ENCODE measurements at places on chromosomes 5 and 9.

- DNase-seq, result no peak
These were observed 46.8 kb downstream of the ITGA2 start for GRCh38 chr5:53035868-53036381.

DNA sequence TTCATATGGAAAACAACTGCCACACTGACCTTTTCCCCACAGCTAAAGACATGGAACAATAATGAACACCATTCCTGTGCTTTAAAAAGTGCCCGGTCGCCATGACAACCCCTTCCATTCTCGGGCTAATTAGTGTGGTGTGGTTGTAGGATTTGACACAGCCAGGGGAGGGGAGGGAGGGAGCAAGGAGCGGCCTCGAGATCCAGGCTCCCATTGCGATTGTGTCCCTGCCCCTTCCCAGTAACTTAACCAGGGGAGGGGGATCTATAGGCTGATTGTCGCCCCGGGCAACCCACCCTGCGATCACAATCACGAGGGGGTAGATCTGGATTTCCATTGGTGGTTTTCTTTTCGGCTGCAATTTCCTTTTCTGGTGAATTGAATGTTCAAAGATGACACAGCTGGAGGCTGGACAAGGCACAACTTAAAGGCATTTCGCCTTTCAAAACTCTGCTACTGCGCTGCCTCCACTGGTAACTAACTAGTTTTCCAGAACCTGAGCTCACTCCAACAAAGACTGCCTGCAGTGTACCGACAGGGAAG, 96.7 kb upstream of the RETREG1 start:
- DNase-seq, result no peak

GRCh38 chr9:108166519-108166918, 677.0 kb upstream of the KLF4 start:
- peak; percentile 45 for DNase-seq

- DNase-seq, result no peak
These were observed 55.8 kb upstream of the ABL1 start for GRCh38 chr9:130779153-130779855.

GRCh38 chr5:39523821-39524220, 99.0 kb upstream of the DAB2 start:
- no peak for DNase-seq

- no peak for DNase-seq
These were observed 603.7 kb downstream of the RAB3C start for GRCh38 chr5:59186623-59187022.

DNA sequence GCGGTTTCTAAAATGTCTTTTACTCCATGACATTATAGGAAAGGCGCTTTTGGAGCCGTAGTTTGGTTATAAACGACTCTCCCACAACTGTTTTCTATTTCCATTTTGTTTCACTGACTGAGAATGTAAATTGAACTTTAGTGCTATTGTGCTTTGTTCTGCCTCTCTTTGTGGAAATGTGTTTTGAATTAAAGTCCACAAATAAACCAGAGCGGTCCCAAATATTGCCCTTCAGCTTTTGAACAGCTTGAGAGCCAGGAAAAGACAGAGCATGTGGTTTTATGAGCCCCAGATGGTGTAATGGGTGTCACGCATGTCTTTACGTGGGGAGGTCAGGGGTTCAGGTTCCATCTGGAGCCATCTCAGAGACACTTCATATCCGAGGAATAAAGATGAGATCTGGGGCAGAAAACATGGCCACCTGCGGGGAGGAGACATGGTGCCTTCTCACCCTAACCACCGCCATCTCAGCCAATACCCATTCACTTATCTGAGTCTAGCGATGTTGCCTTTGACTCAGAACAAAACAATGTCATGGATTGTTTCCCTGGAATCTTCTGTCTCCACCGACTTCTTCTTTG, 42.5 kb upstream of the ROR2 start:
- DNase-seq, result no peak

GRCh38 chr5:79621056-79621455, 8.8 kb downstream of the TENT2 start:
- no peak for DNase-seq

GRCh38 chr5:10262995-10263394, 12.9 kb downstream of the CCT5 start:
- no peak for DNase-seq

DNA sequence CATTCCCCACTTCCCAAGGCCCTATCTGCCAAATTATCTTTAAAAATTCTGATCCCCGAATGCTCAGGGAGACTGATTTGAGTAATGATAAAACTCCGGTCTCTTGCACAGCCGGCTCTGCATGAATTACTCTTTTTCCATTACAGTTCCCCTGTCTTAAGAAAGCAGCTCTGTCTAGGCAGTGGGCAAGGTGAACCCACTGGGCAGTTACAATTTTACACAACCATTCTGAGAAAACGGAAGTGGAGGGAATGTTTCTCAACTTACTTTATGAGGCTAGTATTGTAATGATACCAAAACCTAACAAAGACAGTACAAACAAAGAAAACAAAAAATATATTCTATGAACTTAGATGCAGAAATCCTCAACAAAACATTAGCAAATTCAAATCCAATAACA, 100.0 kb downstream of the MCTP1 start:
- DNase-seq, result no peak

GRCh38 chr9:37987467-37987981, 81.5 kb downstream of the SHB start:
- DNase-seq, result no peak

- DNase-seq, result no peak
These were observed 177.2 kb downstream of the GADD45G start for GRCh38 chr9:89781838-89782540.

GRCh38 chr5:75450069-75450468, 61.4 kb downstream of the CERT1 start:
- DNase-seq, result no peak
